ENCODE measurements at places on chromosomes 2 and 18. TPM values are rescaled to one million over a fixed set of nuclear protein-coding genes. Genes with fewer than 3 reads are reported as not detected.

TPGS2 gene
- total RNA-seq: 40.9 TPM

AQP12A gene
- not detected for total RNA-seq

PLB1 gene
- total RNA-seq: 0.91 TPM

GRCh38 chr18:40911582-40912254, 1043.3 kb upstream of the PIK3C3 start:
- peak; percentile 68 for DNase-seq

DNA sequence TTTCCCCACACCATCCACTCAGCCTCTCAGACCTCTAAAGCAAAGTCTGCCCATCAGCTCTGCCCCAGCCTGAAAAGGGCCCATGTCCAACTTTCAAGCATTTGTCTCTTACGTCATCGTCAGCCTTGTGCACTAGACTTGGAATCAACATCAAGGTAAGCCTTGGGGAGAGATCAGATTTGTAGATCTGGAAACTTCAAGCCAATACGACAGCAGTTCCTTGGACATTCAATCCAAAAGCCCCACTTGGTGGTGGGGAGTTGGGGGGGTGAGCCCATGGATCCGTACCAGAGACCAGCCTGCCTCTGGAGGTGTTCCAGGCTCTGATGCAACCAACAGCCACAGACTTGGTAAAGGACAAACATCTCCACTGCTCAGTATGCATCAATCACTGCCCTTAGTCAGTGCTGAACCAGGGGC, 206.8 kb upstream of the MEIS1 start:
- DNase-seq: peak; percentile 15

DNA sequence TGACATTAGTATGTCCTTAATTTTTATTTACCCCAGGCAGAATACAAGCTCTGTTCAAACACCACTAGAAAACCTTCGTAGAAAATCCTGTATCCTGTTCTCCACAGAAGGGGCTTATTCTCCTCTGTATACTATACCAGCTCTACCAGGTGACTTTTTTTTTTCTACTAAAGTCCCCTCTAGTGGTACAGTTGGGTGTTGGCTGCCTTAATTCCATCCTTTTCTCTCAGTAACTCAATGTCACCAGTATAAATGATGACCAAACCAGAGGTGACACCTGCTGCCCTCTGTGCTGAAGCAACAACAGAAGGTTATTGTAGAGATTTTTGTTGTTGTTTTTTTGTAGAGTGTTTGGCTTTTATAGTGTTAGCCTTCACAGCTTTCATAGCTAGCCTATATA, 1322.0 kb downstream of the LRP1B start:
- no peak for DNase-seq

- no peak for DNase-seq
These were observed 129.5 kb upstream of the ZNF804A start for GRCh38 chr2:184468826-184469225.

DNA sequence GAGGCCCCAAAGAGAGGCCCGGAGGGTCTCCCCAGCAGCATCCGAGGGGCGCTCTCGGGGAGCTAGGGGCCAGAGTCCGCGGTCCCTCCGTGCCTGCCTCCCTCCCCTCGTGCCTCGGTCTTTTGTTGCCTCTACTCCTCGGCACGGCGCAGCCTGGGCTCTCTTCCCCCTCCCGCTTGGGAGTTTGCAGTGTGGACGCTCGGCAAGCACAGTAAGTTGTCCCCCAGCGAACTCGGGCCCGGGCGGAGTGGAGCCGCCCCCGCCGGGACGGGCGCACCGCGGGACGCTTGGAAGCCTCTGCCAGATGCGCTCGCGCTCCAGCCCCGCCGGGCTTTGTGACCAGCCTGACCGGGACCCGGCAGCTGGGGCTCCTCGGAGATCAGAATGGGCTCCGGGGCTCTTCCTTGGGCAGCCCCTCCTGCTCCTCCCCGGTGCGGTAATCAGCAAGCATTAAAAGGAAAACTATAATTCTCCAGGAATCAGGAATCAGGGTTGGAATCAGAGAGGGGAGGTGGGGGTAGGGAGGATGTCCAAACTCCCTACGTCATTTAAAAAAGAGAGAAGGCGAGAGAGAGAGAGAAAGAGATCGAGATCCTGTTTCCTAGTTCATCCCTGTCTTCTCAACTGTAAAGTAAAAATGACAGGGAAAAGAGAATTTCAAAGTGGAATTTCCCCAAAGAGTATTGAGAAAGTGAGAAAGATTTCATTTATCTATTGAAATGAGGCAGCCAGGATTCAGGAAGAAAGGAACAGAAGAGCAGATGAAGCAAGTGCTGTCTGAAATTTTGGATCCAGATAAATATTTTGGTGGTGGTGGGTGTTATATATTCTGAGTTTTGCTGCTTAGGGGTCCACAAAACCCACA, 786 bp upstream of the TMEM200C start:
- no peak for DNase-seq

DNA sequence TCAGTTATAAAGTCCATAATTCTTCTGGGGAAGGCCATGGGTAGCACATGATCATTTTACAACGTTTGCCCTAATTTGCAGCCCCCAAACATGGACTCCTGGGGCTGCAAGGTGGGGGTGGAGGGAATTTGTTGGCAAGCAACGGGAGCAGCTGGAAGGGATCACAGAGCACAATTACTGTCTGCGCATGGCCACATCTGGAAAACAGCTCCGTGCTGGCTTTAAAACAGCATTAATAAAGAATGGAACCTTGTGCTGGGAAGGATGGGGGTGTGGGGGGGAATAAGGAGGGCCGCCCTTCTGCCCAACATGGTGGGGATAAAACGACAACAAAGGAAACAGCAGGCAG, 60.9 kb upstream of the SLC14A2 start:
- no peak for DNase-seq

Measured in MCF 10A (cell line).